ENCODE measurements at places on chromosomes 3 and 15. TPM values are rescaled to one million over a fixed set of nuclear protein-coding genes. Genes with fewer than 3 reads are reported as not detected.
A peak's percentile ranks its signal among the peaks of the same experiment; 100 is the strongest.

DNA sequence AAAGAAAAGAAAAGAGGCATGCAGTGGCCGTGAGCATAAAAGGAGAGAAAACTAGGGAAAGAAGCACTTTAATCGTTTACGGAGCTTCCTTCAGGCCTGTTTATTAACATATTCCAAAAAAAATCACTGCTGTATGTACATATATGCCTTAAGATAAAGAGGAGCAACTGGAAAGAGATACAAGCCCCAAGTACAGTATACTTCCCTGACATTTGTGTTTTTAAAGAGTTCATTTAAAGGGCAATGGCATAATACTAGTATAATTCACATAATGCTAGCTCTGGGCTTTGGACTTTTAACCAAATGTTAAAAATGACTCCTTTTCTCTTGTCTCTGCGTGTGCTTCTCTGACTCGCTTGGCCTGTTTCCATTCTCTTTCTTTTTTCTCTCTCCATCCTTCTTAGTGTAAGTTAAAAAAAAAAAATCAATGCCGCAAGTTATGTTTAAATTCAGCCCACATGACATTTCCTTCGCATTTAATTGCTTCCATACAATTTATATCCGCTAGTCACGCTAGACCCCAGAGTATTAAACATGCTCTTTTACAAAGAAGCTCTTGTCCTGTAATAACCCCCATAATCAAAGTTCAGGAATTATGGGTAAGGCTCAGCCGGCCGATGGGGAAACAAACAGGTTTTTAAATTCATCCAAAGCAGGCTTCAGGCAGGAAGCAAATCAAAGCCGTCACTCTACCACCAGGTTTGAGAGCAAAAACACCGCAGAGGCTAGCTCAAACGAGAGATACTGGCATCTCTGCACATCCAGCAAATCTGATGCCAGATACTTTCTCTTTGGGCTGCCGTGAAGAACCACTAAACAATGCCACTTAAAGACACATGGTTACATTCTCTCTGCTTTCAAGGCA lies 19.4 kb downstream of the WWTR1 start:
- DNase-seq: peak; percentile 65

DNA sequence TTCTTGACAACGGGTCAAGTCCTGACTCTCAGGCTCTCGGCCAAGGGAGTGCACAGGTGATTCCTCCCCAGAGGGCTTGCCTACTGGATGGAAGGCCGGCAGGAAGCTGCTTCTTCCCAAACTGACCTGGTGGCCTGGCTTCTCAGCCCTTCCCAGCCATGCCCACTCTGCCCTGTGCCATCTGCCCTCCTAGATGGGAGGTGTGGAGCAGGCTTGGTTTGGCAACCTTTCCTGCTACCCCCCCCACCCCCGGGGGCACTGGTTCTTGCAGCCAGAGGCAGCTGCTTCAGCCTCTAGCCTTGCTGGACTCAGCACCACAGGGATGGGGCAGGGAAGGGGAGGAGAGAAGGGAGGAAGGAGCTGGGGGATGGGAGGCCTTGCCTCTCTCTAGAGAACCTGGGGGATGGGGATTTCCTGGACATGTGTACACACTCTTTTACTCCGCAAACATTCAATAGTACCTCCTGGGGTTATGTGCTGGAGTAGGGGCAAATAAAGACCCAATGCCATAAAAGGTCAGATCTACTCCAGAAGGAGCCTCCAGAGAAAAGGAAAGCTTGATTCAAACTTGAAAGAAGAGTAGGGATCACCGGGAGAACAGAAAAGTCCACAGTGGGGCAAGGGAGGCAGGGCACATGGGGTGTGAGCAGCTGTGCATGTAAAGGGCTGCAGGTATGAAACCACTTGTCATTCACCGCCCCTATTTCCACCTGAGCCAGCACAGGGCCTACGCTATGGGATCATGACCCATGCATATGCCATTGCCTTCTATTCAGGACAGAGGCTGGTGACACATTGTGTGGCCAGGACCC lies 4.2 kb upstream of the DAPK2 start:
- DNase-seq: no peak

DNA sequence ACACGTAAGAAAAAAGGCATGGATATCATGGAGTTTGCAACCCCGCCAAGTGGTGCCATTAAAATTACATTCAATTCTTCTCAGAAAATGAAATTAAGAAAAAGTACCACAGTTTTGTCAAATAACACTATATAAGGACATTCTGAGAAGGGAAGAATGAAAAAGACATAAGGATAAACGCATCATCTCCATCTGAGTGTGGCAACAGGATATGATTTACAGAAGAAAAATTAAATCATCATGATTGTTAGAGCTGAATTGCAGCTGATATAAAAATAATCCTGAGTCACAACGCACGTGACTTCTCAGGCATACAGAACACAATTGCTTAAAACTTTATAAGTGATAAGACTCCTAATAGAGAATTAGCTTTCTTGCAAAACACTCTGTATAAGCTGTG lies 133.8 kb downstream of the GREM1 start:
- DNase-seq: peak; percentile 86

GRCh38 chr15:92959219-92959618 lies 59.1 kb downstream of the CHD2 start:
- no peak for DNase-seq

TIMP4 gene
- total RNA-seq: 0.46 TPM

DNA sequence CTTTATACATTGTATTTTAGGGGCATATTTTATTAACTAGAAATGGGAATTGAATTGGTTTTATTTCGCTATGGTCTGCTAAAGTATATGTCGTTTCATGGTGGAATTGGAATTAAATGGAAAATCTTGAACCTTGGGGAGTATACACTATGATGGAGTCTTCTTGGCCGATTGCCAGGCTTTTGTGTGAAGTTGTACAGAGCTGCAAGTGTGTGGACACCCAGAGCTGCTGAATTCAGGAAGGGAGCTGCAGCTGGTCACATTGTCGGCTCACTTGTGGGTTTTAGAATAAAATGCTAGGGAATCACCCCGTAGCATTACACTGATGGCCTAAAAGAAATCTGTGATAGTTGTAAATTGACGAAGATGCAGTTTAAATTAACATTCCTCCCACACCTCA lies 35.1 kb downstream of the USP3 start:
- DNase-seq: peak; percentile 17

GPR62 gene
- total RNA-seq: not detected

GRCh38 chr3:66910266-66911055 lies 87.6 kb upstream of the KBTBD8 start:
- DNase-seq: no peak

- no peak for DNase-seq
Observed at GRCh38 chr15:29129926-29130325, 139.7 kb downstream of the NSMCE3 start.

DNA sequence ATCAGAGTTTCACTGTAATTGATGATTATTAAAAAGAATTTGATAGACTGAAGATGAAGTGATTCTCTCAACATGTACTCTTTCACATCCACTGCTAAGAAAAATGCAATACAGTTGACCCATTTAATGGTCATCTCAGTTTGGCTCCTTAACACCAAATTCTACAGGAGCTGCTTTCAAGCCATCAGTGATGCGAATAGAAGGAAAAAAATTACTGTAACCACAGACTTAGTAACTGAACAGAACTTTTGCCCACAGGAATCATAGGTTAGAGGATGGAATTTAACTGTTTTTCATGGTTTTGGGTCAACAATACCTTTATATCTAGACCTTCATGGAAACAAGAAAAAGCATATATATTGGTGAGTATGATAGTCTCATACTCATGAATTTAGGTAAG lies 633.5 kb downstream of the CADM2 start:
- DNase-seq: no peak

GRCh38 chr15:70142072-70142321 lies 44.3 kb upstream of the TLE3 start:
- DNase-seq: no peak

Data from LHCN-M2 (cell line).